ENCODE measurements at places on chromosomes 16 and 17. TPM values are rescaled to one million over a fixed set of nuclear protein-coding genes. Genes with fewer than 3 reads are reported as not detected.

GRCh38 chr17:44636562-44636961, 19.7 kb upstream of the MEIOC start:
- no peaks in the 10 kb centered on the region for H3K27me3 ChIP-seq
- no peak overlapping the region for H3K4me3 ChIP-seq
- no peak for DNase-seq

GRCh38 chr16:14427371-14427948, 202.6 kb downstream of the PARN start:
- H3K27me3 ChIP-seq = no peaks in the 10 kb centered on the region
- no peak overlapping the region for H3K4me3 ChIP-seq
- no peak for DNase-seq
- H3K27ac ChIP-seq = no peak overlapping the region
- peaks cover 6% of the 10 kb centered on the region for H3K36me3 ChIP-seq

- H3K4me3 ChIP-seq = peak overlapping the region; percentile 65
- H3K36me3 ChIP-seq = no peaks in the 10 kb centered on the region
- H3K4me1 ChIP-seq = no peaks in the 10 kb centered on the region
- H3K27me3 ChIP-seq = no peaks in the 10 kb centered on the region
- no peak overlapping the region for H3K27ac ChIP-seq
Observed at GRCh38 chr16:85234310-85235204, 122.3 kb upstream of the CIBAR2 start.

DNA sequence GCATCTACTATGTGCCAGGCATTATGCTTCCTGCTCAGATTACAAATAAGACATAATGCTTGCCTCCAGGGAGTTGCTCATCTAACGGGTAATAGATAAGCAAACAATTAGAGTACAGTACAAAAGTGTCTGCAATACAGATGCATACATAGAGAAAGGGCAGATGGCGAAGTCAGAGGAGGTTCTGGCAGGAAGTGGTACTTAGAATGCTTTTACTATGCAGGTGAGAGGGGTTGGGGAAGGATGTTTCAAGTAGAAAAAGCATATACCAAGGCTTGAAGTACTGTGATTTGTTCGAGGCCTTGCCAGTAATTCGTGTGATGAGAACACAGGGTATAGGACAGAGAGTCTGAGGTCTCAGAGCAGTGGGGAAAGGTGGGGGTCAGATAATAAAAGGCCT, 349.8 kb downstream of the UTP18 start:
- no peaks in the 10 kb centered on the region for H3K4me1 ChIP-seq
- H3K4me3 ChIP-seq = no peak overlapping the region
- H3K36me3 ChIP-seq = peaks cover 2% of the 10 kb centered on the region
- H3K27ac ChIP-seq = no peak overlapping the region

- H3K4me3 ChIP-seq = no peak overlapping the region
- H3K27me3 ChIP-seq = no peaks in the 10 kb centered on the region
- DNase-seq = no peak
- H3K36me3 ChIP-seq = no peaks in the 10 kb centered on the region
- no peak overlapping the region for H3K27ac ChIP-seq
Observed at GRCh38 chr17:82649501-82650261, 1.4 kb upstream of the WDR45B start.

- H3K27me3 ChIP-seq = no peaks in the 10 kb centered on the region
- H3K4me3 ChIP-seq = no peak overlapping the region
- peaks cover 7% of the 10 kb centered on the region for H3K36me3 ChIP-seq
- H3K4me1 ChIP-seq = no peaks in the 10 kb centered on the region
- DNase-seq = peak; percentile 46
- no peak overlapping the region for H3K27ac ChIP-seq
Observed at GRCh38 chr16:13036600-13036999, 135.2 kb downstream of the SHISA9 start.

DNA sequence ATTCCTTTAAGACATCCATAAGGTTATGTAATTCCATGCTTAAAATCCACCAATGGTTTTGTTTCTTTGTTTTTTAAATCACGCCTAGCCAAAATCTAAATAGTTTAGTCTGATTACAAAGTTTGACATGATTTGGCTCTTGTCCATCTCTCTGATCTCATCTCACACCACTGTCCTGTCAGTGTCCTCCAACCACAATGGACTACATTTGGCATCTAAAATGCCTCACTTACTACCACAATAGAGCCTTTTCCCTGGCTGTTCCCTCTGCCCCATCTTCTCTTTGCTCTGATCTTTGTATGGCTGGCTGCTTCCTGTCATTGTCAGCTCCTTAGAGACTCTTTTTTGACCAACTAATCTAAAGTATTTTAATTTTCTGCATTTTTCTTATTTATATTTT, 157.2 kb downstream of the MYO1D start:
- no peak for DNase-seq
- H3K4me1 ChIP-seq = no peaks in the 10 kb centered on the region
- H3K36me3 ChIP-seq = peaks cover under 1% of the 10 kb centered on the region
- no peak overlapping the region for H3K27ac ChIP-seq
- H3K27me3 ChIP-seq = no peaks in the 10 kb centered on the region

DNA sequence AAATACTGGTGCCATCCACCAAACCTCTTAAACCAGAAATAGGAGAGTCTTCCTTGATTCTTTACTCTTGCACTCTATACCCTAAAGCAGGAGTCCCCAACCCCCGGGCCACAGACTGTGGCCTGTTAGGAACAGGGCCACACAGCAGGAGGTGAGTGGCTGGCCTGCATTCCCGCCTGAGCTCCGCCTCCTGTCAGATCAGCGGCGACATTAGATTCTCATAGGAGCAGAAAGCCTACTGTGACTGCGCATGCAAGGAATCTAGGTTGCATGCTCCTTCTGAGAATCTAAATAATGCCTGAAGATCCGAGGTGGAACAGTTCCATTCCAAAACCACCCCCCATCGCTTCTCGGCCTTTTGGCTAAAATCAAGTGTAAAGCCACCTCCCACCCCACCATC, 30.3 kb upstream of the SRCIN1 start:
- no peak overlapping the region for H3K4me3 ChIP-seq
- no peaks in the 10 kb centered on the region for H3K4me1 ChIP-seq
- no peaks in the 10 kb centered on the region for H3K36me3 ChIP-seq
- H3K27me3 ChIP-seq = no peaks in the 10 kb centered on the region
- DNase-seq = peak; percentile 86
- no peak overlapping the region for H3K27ac ChIP-seq

- no peak for DNase-seq
- no peak overlapping the region for H3K27ac ChIP-seq
- H3K4me1 ChIP-seq = no peaks in the 10 kb centered on the region
- H3K27me3 ChIP-seq = no peaks in the 10 kb centered on the region
- no peak overlapping the region for H3K4me3 ChIP-seq
Observed at GRCh38 chr16:48497129-48497528, 111.9 kb upstream of the SIAH1 start.

DNA sequence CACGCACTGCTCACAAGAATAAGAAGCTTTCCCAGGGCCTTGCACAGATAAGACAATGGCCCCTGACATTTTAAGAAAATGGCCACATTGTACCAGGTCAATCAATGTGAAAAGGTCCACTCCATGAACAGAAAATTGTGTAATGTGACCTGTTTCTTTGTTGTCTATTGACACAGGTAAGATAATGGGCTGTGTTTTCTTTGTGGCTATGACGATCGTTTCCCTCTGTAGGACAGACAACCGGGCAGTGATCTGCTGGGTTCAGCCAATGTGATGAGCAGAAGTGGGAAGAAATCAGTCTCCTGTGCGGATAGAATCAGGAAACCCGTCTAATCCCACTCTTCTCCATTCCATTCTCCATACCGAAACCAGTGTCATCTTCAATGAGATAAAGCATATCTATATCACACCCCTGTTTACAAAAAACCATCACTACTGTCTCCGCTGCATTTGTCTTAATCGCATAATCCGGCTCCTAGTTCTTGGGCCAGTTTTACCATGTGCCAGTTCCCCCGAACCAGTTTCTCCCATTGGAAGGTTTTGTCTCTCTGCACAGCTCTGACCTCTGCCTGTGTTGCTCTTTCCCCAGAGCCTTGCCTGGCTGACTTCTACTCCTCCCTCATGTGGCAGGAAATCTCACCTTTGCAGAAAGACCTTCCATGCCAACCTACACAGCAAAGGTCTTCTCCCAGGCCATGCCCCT, 66.9 kb upstream of the ATF7IP2 start:
- no peak overlapping the region for H3K27ac ChIP-seq
- H3K4me3 ChIP-seq = no peak overlapping the region
- no peaks in the 10 kb centered on the region for H3K27me3 ChIP-seq
- H3K4me1 ChIP-seq = no peaks in the 10 kb centered on the region
- no peak for DNase-seq

GRCh38 chr17:43418441-43419374, 19.9 kb downstream of the ARL4D start:
- no peak overlapping the region for H3K4me3 ChIP-seq
- no peaks in the 10 kb centered on the region for H3K27me3 ChIP-seq
- peak; percentile 61 for DNase-seq
- H3K27ac ChIP-seq = no peak overlapping the region
- H3K4me1 ChIP-seq = no peaks in the 10 kb centered on the region
- H3K36me3 ChIP-seq = no peaks in the 10 kb centered on the region

- DNase-seq = no peak
- H3K36me3 ChIP-seq = no peaks in the 10 kb centered on the region
- peaks cover 17% of the 10 kb centered on the region for H3K4me1 ChIP-seq
- no peak overlapping the region for H3K27ac ChIP-seq
- no peaks in the 10 kb centered on the region for H3K27me3 ChIP-seq
- H3K4me3 ChIP-seq = no peak overlapping the region
Observed at GRCh38 chr16:57146040-57146647, 39.7 kb downstream of the PSME3IP1 start.

- H3K27ac ChIP-seq = no peak overlapping the region
- H3K27me3 ChIP-seq = peaks cover 16% of the 10 kb centered on the region
- H3K36me3 ChIP-seq = no peaks in the 10 kb centered on the region
Observed at GRCh38 chr16:67013823-67014633, 14.9 kb upstream of the CBFB start.

DNA sequence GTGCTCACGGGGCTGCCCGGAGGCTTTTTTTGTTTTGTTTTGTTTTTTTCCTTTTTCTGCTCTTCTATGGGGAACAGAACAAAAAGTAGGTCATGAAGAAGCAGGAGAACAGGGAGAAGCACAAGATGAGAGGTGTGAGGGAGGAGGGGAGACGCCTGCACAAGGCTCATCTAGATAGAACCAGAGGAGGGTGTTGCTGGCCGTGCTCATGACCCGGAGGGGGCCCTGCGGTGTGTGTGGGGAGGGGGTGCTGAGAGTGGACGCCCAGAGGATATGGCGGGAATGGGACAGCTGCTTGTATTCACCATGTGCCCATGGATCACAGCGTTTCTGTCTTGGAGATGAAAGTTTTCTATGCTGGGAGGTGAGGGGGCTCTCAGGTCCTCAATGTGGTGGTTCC, 183.7 kb downstream of the FOXL1 start:
- H3K27me3 ChIP-seq = no peaks in the 10 kb centered on the region
- no peaks in the 10 kb centered on the region for H3K36me3 ChIP-seq
- H3K4me3 ChIP-seq = no peak overlapping the region
- no peak overlapping the region for H3K27ac ChIP-seq
- DNase-seq = no peak

DNA sequence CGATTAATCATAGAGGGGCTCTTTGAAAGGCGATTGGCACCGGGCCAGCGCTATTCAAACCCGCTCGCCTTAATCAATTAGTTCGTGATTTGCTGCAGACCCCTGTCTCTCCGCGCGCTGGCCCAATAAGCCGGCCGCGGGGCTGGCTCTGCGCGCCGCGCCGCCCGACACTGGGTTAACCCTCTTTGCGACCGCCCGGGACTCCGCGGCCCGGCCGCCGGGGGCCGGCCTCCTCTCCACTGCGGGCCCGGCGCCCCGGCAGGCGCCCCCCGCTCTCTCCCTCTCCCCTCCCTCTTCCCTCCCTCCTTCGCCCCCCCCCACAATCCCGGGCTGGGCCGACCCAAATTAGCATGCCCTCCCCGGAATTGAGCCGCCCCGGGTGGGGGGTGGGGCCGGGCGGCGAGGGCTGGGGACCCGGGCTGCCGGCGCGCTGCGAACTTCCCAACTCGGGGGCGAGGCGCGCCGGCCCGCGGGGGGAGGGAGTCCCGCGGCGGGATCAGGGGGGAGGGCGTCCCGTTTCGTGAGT, 428 bp upstream of the SALL1 start:
- peak; percentile 88 for DNase-seq
- H3K4me1 ChIP-seq = peaks cover 4% of the 10 kb centered on the region
- peak overlapping the region; percentile 91 for H3K4me3 ChIP-seq
- peaks cover 12% of the 10 kb centered on the region for H3K27me3 ChIP-seq
- H3K27ac ChIP-seq = no peak overlapping the region

DNA sequence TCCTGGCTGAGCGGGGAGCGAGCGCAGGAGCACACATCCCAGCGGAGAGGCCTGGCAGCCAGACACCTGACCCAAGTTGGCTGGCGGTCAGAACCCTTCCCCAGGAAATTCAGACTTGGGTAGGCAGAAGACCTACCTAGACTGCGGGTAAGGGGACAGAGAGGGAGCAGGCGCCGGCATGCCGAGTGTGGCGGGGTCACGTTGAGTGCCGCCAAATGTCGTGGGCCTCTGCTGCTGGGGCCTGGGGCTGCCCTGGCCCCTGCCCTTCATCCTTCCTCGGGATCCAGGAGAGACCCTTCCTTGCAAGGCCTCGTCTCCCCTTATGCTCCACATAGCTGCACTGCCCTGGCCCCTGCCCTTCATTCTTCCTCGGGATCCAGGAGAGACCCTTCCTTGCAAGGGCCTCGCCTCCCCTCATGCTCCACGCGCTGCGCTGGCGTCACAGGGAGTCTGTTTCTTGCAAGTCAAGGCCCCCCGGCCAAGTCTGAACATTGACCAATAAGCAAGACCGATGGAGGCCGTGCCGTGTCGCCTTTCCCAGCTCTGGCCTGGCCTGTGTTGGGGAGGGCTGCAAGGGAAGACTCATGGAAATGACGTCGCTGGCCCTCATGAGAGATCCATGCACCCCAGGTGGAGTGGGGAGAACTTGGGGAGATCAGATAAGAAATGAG, 47.8 kb downstream of the MGAT5B start:
- no peak overlapping the region for H3K4me3 ChIP-seq
- no peak overlapping the region for H3K27ac ChIP-seq
- no peaks in the 10 kb centered on the region for H3K4me1 ChIP-seq
- DNase-seq = no peak

GRCh38 chr16:10969615-10970014, 25.3 kb downstream of the CLEC16A start:
- H3K4me1 ChIP-seq = no peaks in the 10 kb centered on the region
- DNase-seq = no peak
- peaks cover 13% of the 10 kb centered on the region for H3K36me3 ChIP-seq

The PEMT gene
- total RNA-seq = 63.2 TPM

The CCDC154 gene
- total RNA-seq = 1.3 TPM

The KCNG4 gene
- not detected for total RNA-seq

The ABCA10 gene
- total RNA-seq = not detected
